ENCODE measurements at places on chromosomes 3 and 15.

DNA sequence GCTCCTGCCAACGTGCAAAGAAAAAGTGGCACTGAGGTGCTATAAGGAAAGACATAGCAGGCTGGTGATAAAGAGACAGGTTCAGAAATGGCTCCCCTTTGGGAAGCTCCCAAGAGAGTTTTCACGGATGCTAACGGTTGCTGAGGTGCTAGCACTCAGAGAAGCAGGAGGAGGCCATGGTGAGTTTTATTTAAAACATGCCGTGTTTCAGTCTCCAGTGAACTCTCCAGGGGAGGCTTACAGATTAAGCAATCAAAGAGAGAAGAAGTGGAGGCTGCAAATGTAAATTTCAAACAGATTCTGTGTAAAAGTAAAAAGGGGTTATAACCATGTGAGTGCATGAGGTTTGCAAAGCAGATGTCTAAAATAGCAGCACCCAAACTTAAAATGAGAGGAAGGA is 346.2 kb downstream of the NTRK3 start:
- H3K27me3 ChIP-seq, result no peaks in the 10 kb centered on the region
- no peak overlapping the region for H3K4me3 ChIP-seq
- H3K27ac ChIP-seq, result no peak overlapping the region

- H3K4me1 ChIP-seq, result peaks cover 5% of the 10 kb centered on the region
- H3K27me3 ChIP-seq, result no peaks in the 10 kb centered on the region
- no peak for DNase-seq
- no peak overlapping the region for H3K27ac ChIP-seq
- no peaks in the 10 kb centered on the region for H3K36me3 ChIP-seq
These were observed 62.8 kb upstream of the CSPG4 start for GRCh38 chr15:75775296-75776064.

DNA sequence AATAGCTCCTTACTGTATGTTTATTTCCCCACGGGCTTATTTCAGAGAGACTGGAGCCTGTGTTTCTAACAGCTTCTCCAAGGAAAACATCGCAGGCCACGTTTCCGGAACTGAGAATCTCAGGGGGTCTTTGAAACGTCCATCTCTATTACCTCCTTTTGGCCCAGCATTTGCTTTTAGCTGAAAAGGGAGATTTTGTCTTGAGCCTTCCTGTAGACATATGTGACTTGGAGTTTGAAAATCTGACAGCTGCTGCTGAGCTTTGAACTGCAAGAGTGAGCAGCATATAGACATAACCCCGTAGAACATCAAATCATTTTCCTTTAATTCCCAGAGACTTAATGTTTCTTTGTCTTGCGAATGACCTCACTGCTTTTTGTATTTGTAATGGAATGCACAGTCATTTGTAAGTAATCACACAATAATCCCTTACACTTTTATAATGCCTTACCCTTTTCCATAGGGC is 54.6 kb downstream of the LPP start:
- DNase-seq, result no peak
- no peak overlapping the region for H3K4me3 ChIP-seq
- peaks cover 6% of the 10 kb centered on the region for H3K36me3 ChIP-seq
- H3K4me1 ChIP-seq, result peaks cover 3% of the 10 kb centered on the region
- no peaks in the 10 kb centered on the region for H3K27me3 ChIP-seq
- no peak overlapping the region for H3K27ac ChIP-seq

- no peaks in the 10 kb centered on the region for H3K36me3 ChIP-seq
- DNase-seq, result no peak
- no peaks in the 10 kb centered on the region for H3K27me3 ChIP-seq
These were observed 198.3 kb downstream of the ERC2 start for GRCh38 chr3:56269755-56270535.

DNA sequence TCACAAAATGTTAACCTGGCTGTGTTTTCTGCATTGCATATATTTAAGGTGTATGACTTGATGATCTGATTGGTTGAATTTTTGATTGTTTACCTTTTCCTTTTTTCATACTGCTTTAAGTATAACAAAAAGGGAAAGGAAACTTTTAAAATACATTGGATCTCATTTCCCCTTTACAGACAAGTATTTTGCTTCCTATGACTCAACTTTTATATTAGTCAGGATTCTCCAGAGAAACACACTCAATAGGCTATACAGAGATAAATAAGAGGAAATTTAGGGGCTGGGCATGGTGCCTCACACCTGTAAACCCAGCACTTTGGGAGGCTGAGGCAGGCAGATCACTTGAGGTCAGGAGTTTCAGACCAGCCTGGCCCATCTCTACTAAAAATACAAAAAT is 205.8 kb downstream of the TJP1 start:
- DNase-seq, result no peak
- no peaks in the 10 kb centered on the region for H3K4me1 ChIP-seq
- no peak overlapping the region for H3K27ac ChIP-seq
- no peaks in the 10 kb centered on the region for H3K27me3 ChIP-seq
- H3K36me3 ChIP-seq, result no peaks in the 10 kb centered on the region

GRCh38 chr3:98057631-98058030 is 22.5 kb upstream of the GABRR3 start:
- no peaks in the 10 kb centered on the region for H3K4me1 ChIP-seq
- H3K36me3 ChIP-seq, result no peaks in the 10 kb centered on the region
- no peak overlapping the region for H3K27ac ChIP-seq
- no peak overlapping the region for H3K4me3 ChIP-seq
- H3K27me3 ChIP-seq, result no peaks in the 10 kb centered on the region

GRCh38 chr15:49664716-49665115 is 43.9 kb downstream of the DTWD1 start:
- H3K36me3 ChIP-seq, result no peaks in the 10 kb centered on the region
- no peak overlapping the region for H3K27ac ChIP-seq
- H3K4me1 ChIP-seq, result no peaks in the 10 kb centered on the region

- H3K36me3 ChIP-seq, result no peaks in the 10 kb centered on the region
- peak overlapping the region; percentile 68 for H3K4me3 ChIP-seq
- H3K4me1 ChIP-seq, result peaks cover 12% of the 10 kb centered on the region
These were observed 192.6 kb upstream of the LYSMD4 start for GRCh38 chr15:99925661-99926461.

- H3K27ac ChIP-seq, result no peak overlapping the region
- H3K4me1 ChIP-seq, result no peaks in the 10 kb centered on the region
- no peak for DNase-seq
- no peaks in the 10 kb centered on the region for H3K36me3 ChIP-seq
- H3K4me3 ChIP-seq, result no peak overlapping the region
These were observed 29.6 kb upstream of the RBP2 start for GRCh38 chr3:139505829-139506386.

- no peak overlapping the region for H3K4me3 ChIP-seq
- H3K4me1 ChIP-seq, result no peaks in the 10 kb centered on the region
- H3K27ac ChIP-seq, result no peak overlapping the region
- DNase-seq, result no peak
- peaks cover 26% of the 10 kb centered on the region for H3K27me3 ChIP-seq
These were observed 60.5 kb downstream of the GLDN start for GRCh38 chr15:51401872-51402517.

DNA sequence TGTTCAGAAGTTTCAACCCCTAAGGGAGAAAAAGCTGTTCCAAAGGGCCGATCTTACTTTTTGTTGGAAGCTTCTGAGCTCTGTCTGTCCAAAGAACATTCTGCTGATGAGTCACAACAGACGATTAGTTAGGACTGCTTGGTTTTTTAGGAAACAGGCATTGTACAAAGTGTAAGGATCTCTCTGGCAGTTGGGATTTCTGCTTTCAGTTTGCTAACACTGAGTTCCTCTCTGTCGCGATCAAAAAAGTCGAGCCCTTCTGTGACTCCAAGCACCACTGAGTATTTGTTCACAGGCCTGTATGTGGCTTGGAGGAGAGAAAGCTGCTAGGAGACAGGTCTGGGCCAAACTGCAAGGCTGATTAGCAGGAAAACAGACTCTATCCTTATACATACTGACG is 91.8 kb upstream of the PFN2 start:
- H3K27ac ChIP-seq, result peak overlapping the region; percentile 25
- H3K27me3 ChIP-seq, result no peaks in the 10 kb centered on the region
- H3K4me1 ChIP-seq, result peaks cover 10% of the 10 kb centered on the region
- DNase-seq, result no peak
- peak overlapping the region; percentile 23 for H3K4me3 ChIP-seq

- no peak overlapping the region for H3K4me3 ChIP-seq
- H3K27ac ChIP-seq, result no peak overlapping the region
- H3K27me3 ChIP-seq, result no peaks in the 10 kb centered on the region
- no peak for DNase-seq
These were observed 179.2 kb downstream of the RORA start for GRCh38 chr15:61049934-61050333.

Measured in keratinocyte (primary cell).